ENCODE measurements at places on chromosomes 3 and 15. TPM values are rescaled to one million over a fixed set of nuclear protein-coding genes. Genes with fewer than 3 reads are reported as not detected.

Gene CD200R1
- not detected for total RNA-seq

- DNase-seq, result no peak
Observed at GRCh38 chr3:58048301-58048700, 40.1 kb downstream of the FLNB start.

GRCh38 chr15:57704441-57704840 lies 2.1 kb upstream of the POLR2M start:
- no peak for DNase-seq

- no peak for DNase-seq
Observed at GRCh38 chr3:46282041-46282440, 39.8 kb downstream of the CCR3 start.

DNA sequence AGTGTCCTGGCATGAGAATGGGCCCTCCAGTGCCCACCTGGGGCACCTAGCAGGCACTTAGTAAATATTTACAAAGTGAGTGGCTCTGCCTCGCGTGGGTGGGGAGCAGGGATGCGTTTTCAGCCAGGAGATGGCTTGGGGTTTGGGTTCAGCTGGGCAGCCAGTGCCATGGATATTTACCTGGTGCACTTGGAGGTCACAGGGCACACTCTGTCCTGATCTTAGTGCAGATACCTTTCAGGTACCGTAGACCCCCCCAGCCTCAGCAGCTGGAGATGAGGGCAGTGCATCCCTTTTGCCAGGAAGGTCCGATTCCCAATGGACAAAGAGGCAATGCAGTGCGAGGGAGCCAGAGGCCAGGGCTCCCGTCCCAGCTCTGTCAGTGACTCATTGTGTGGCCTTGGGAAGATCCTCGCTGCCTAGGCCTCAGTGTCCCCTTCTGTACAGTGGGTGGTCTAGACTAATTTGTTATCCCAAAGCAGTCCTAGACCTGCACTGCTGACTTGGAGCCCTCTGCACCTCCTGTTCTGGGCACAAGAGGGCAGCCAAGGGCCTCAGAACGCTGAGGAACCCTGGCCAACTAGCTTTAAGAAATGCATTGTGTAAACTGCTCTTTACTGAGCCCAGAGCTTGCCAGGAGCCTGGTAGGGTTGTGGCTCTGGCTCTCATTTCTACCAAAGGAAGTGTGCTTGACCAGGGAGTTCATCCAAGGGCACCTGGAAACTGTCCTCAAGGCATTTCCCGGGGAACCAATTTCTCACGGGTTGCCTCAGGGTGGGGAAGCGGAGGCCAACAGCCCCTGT lies 16.0 kb downstream of the HDAC11 start:
- peak; percentile 87 for DNase-seq

DNA sequence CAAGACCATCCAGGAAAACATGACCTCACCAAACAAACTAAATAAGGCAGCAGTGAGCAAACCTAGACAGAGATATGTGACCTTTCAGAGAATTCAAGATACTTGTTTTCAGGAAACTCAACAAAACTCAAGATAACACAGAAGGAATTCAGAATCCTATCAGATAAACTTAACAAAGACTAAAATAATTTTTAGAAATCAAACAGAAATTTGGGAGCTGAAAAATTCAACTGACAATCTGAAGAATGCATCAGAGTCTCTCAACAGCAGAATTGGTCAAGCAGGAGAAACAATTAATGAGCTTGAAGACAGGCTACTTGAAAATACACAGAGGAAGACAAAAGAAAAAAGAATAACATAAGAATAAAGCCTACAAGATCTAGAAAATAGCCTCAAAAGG lies 55.6 kb downstream of the MYO9A start:
- DNase-seq, result no peak

DNA sequence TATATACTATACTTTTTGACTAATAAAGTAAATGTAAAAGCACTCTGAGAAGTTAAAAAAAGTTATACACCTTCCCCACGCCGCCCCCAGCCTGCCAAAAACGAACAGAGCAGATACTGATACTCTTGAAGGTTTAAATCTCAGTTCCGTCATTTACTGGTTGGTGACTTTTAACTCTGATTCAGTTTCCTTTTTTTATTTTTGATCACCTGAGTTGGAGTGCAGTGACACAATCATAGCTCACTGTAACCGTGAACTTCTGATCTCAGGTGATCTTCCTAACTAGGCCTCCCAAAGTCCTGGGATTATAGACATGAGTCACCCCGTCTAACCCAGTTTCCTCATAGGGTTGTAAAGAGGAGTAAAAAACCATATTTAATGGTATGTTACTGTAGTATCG lies 3.3 kb upstream of the TIPIN start:
- no peak for DNase-seq
